ENCODE measurements at places on chromosomes 5 and 9.

- DNase-seq = no peak
Measured at GRCh38 chr5:72231991-72232703, 87.9 kb downstream of the MRPS27 start.

DNA sequence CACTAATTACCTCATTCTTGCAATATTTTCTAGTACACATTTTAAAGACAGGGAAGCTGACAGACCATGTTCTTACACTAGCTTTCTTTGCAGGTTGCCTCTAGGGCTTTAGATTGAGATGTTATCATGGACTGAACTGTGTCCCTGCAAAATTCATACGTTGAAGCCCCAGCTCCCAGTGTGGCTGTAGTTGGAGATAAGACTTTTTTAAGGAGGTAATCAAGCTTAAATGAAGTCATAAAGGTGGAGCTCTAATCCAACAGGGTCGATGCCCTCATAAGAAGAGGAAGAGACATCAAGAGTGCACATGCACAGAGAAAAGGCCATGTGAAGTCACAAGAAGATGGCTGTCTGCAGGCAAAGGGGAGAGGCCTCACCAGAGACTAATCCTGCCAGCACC is 471.2 kb upstream of the ACTBL2 start:
- no peak for DNase-seq

GRCh38 chr9:85716031-85716877 is 25.5 kb downstream of the AGTPBP1 start:
- no peak for DNase-seq

DNA sequence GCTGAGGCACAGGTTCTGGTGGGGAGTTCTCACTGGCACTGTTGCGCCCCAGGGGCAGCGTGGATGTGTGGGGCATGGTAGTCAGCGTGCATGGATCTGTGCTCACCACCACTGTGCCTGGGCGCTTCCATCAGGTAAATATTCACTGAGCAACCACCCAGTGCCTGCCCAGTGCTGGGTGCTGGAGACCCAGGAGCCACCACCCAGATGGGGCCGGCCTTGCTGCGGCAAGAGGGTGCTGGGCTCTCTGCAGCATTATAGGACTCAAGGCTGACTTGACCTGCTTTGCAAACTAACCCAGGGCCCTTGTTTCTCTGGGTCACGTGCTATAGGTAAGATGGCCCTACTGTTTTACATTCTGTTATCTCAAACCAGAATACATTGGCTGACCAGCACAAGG is 60.5 kb downstream of the DAP start:
- DNase-seq = no peak

GRCh38 chr9:129270903-129271431 is 92.9 kb upstream of the IER5L start:
- DNase-seq = no peak

DNA sequence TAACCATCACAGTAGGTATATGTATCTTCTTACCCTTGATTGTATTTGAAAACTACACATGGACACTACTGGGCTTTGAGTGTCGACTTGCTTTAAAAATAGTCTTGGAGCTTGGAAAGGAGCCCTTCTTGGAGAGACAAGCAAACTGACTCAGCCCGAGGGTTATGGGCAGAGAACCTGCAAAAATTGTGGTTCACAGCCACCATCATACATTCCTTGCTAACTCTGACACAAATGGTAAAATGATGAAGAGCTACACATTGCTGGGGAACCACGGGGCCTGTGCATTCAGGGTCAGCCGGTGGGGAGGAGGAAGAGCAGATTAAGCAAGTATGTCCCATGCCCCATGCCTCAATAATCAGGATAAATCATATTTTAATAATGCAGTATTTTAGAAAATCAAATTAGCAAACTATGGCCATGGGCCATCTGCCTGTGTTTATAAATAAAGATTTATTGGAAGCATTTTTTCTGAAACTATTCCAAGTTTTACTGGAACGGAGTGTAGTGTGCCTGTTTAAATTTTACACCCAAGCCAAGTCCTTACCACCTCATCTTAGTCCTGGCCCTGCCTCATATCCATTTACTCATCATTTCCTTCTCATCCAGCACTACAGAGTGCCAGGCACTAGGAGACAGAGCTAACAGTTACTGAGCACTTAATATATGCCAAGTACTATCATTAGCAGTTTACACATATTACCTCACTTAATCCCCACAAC is 195.7 kb downstream of the PALM2AKAP2 start:
- DNase-seq = no peak

- DNase-seq = no peak
Measured at GRCh38 chr9:32142074-32142473, 242.4 kb upstream of the ACO1 start.

DNA sequence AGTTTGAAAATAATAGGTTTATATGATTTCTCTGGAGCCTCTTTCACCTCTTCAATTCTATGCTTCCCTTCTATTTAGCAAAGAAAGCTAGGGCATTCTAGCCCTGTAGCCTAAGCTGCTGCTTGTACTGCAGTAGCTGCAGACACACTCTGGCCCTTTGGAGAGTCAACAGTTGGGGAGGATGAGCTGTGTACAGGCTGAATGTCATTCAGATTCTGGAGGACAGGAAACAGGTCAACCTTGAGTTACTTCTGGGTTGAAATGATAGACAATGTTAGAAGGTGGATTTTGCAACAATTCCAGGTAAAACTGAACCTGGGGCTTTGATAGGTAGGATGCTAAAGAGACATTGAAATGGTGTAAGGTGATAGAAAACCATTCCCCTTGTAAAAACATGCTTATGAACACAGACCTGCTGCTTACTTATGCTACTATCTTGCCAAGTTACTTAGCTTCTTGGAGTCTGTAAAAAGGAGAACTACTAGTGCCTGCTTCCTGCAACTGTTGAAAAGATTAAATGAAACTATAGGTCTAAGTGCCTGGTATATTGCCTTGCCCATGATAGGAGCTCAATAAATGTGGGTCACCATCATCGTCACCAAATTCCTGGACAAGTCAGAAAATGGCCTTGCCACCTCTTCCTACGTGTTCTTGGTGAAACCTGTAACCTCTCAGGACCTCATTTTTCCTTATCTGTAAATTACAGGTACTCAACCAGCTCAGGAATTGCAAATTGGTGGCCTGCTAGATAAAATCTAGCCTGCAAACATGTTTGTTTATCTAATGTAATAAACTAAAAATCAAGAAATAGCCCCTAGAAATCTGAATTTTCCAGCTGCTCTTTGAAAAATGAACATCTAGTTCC is 83.7 kb downstream of the GALNT10 start:
- no peak for DNase-seq

- DNase-seq = no peak
Measured at GRCh38 chr5:180129291-180130190, 58.0 kb upstream of the RNF130 start.

DNA sequence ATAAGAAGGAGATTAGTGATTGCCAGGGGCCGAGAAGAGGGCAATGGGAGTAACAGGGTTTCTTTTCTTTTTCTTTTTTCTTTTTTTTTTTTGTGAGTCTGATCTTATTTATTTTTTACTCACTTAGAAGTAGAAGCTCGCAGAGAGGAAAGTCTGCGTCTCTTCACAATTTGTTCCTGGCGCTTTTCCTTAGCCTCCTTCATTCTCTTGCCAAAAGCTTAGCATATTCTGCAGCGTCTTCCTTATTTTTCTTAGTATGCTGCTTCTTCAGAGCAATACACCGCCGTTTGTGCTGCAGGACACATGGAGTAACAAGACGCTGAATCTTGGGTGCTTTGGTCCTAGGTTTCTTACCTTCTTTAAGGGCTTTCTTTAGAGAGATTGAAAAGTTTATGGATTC is 30.3 kb upstream of the DENND4C start:
- no peak for DNase-seq

DNA sequence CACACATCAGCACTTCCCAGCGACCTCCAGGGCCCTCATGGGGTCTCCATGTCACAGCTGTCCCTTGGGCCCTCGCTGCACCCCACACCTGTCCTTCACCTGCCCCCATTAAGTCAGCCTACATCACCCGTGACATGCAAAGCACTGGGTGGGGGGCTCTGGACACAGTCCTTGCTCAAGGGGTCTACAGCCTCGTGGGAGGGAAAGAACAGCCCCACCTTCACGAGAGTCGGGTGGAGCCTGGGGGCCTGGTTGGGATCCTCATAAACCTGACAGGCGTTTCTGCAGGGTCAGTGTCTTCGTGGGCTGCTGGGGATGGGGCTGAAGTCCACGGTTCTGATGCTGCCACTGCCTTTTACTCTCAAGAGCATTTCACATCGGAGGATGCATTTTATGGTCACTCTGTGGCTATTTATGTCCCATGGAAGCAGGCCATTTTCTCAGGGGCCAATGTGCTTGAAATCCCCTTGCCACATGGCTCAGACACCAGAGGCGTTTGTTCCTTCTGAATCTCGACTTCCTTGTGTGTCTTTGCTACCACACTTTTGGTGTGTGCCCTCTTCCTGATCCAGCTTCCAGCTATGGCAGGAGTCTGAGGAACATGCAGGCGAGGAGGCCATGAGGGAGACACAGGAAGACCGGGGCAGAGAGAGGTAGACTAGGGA is at the start of gene OR2V1:
OR2V1 (minus strand) TSS at position 338 of the 665 bp plus-strand sequence. CDS start 5,865 bp downstream, outside the sequence.
- no peak for DNase-seq

DNA sequence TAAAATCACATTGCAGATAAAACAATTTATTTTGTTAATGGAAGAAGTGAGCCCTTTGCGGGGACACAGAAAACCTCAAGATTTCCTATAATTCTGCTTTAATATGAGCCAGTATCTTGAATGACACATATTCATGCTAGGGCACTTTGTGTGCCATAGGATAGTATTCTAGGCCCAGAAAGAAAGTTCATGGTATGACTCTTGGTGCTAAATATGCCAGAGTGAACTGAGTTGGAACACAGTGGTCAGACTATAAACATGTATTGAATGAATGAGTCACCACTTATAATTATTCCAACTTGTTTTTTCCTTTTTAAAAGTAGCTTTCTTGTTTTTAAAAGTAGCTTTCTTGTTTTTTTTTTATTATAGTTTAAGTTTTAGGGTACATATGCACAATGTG is 46.0 kb downstream of the ADAMTS19 start:
- DNase-seq = no peak
